ENCODE measurements at places on chromosomes 13 and 19.

DNA sequence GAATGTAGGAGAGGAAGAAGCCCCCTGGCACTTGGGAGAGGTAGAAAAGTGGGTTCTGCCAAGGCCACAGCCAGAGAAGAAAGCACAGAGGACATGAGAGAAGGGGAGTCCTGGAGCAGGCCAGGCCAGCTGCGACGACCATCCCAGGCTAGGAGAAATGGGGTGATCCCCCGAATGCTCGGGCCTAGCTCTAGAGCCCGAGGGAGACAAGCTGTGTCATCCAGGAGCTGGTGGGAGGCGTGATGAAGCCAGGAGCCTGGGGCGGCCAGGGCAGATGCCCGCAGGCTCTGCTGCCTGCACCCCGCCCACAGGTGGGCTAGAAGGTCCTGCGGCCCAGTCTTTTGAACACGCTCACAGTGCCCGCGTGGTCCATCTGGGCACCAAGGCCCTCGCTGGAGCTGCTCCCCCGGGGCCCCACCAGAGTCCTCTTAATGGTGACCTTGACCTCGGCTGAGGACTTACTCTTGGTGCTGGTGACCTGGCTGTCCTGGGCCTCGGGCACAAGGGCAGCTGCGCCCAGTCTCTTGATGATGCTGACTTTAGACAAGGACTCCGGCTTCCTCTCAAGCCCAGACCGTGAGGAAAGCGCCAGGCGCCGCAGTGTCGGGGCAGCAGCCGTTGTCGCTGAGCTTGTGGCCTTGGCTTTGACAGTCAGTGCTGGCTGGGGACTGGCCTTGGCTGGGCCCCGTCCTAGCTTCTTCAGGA is 26.5 kb downstream of the C19orf47 start:
- no peak for DNase-seq

DNA sequence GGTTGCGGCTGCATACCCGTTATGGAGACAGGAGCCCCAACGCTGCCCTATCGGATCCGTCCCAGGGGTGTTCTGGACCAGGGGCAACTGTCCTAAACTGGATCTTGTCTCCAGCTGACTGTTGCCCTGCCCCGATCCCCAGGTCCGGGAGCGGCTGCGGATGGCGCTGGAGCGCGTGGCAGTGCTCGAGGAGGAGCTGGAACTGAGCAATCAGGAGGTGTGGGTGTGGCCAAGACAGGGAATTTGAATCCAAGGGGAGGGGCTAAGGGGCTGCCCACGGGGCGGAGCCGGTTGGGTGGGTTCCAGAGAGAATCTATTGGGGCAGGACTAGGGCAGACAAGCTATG is 9.9 kb downstream of the PPFIA3 start:
- no peak for DNase-seq

DNA sequence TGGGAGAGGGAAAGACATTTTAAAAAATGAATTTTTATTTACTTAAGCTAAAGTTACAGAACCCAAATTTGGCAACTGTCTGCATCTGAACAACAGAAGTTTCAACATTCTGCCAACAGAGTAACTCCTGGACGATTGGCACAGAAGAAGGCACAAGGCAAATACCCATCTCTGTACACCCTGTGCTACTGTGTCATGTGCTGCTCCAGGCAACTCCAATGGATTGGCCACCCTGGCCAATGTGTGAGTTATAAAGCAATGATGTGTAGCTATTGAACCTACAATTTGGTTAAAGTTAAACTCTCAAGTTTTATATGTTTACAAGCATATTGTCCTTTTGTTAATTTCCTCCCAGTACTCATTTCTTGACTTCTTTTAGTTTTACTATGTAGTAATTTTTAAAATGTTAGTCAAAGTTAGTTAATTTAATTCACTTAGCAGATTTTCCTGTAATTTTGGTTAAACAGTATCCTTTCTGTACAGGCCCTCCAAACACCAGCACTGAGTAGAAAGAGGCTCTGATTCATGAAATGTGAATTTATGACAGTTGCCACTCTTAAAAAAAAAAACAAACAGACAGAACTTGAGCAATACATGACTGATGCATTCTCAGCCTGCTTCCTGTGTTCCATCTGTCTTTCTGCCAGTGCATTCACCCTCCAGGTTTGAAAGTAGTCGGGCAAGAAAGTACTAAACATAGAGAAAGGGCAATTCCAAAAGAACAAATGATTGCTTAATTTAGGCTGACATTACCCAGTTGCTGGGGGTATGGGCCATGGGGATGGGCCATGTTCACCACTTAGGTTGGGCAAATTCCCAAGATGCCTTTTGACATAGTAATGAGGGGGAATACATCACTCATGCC is 5.9 kb downstream of the STARD13 start:
- DNase-seq: peak; percentile 92

GRCh38 chr19:10516671-10517286 is 468 bp downstream of the S1PR5 start:
- no peak for DNase-seq

- no peak for DNase-seq
These were observed 23.7 kb upstream of the GPR18 start for GRCh38 chr13:99281811-99282263.

GRCh38 chr19:38289955-38290354 is 14.1 kb upstream of the C19orf33 start:
- no peak for DNase-seq

DNA sequence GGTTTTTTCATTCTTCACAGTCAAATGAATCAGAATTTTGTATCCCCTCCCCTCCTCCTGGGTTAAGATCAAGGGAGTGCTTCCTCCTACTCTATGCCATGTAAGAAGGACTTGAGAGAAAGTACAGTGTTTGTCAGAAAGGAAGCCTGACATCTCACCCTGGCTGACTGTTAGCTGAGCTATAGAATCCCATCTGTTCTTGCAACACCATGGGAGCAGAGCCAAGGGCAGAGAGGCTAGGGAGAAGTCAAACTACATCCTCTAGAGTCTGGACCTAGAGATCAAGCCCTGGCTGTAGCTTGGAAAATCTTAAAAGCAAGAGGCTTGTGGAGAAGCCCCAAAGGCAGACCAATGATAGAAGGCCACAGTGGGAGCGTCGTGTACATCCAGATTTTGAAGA is 145.9 kb downstream of the OLFM4 start:
- DNase-seq: no peak

DNA sequence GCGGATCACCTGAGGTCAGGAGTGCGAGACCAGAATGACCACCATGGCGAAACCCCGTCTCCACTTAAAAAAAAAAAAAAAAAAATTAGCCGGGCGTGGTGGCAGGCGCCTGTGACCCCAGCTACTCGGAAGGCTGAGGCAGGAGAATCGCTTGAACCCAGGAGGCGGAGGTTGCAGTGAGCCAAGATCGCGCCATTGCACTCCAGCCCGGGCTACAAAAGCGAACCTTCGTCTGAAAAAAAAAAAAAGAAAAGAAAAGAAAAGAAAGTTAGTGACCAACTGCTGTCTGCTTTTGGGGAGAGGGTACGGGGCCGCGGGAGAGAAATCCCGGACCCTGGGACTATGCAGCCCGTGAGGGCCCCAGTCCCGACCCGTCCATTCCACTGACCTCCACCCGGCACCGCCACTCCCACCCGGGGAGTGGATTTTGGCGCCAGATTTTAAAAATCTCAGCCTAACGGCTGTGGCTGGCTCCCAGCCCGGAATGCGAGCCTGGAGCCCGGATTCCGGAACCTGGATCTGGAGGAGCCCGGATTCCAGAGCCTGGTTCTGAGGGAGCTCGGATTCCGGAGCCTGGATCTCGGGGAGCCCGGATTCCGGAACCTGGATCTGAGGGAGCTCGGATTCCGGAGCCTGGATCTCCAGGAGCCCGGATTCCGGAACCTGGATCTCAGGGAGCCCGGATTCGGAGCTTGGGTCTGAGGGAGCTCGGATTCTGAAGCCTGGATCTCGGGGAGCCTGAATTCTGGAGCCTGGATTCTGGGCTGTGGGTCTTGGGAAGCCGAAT is 6.1 kb upstream of the LMNB2 start:
- peak; percentile 97 for DNase-seq

DNA sequence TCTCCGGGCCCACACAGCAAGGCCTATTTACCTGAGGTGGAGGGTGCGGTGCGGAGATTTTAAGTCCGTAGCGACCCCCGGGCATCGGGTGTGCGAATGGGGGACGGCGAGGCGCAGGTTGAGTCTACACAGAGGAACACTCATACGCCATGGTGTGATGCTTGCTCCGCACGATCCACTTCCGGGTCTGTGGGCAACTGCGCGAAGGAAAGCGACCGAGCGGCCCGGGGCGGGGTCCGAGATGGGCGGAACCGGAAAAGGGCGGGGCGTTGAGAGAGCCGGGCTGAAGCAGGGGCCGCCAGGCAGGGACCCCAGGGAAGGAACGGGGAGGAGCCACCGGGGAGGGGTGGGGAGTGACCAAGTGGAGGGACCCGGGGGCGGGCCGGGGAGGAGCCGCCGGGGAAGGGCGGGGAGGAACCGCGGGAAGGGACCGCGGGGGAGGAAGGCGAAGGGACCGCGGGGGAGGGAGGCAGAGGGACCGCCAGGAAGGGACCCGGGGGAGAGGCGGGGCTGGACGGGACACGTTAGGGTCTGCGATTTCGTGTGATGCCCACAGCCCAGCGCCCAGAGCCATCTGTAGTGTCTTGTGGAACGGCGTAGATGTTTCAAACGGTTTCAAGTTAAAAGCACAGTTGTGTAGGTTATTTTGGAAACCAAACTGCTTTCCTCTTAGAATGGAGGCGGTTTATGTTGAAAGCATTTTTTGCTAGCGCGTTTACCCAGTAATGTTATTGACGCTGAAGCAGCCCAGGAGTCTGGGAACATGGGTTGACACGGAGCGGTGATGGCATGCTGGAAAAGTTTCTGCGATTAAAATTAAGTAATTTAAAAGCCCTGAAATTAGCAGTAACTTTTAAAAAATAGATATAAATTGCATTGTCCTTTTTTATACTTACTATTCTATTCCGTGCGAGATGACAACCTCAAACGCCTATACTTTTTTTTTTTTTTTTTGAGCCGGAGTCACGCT is at the start of gene ZNF160:
Gene ZNF160, minus strand, starts transcription at position 189 of the 970 bp plus-strand sequence. CDS start 17,146 bp downstream, outside the sequence.
- DNase-seq: peak; percentile 99

GRCh38 chr13:97403893-97404750 is 29.8 kb upstream of the RAP2A start:
- DNase-seq: no peak

GRCh38 chr19:40244579-40245317 is 18.3 kb upstream of the CCNP start:
- no peak for DNase-seq

DNA sequence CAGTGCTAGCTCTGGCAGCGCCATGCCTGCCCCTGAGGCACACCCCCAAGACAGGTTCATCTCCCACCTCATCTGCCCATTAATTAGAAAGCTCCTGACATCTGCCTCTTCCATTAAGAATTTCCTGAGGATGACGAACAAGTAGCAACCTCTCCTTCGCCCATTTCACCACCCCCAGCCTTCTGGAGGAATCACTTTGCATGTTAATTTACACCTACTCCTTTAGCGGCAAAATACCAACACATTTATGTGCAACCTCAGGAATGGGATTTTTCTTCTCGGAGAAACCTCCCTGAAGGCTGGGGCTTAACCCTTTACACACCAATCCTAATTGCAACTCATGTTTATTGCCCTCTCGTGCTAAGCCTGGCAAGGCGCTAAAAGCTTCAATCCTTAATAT is 13.8 kb downstream of the SLC7A1 start:
- peak; percentile 90 for DNase-seq

- no peak for DNase-seq
These were observed 50.0 kb upstream of the WDFY2 start for GRCh38 chr13:51534041-51534817.

GRCh38 chr13:110339975-110340550 is 33.0 kb downstream of the COL4A2 start:
- DNase-seq: no peak

DNA sequence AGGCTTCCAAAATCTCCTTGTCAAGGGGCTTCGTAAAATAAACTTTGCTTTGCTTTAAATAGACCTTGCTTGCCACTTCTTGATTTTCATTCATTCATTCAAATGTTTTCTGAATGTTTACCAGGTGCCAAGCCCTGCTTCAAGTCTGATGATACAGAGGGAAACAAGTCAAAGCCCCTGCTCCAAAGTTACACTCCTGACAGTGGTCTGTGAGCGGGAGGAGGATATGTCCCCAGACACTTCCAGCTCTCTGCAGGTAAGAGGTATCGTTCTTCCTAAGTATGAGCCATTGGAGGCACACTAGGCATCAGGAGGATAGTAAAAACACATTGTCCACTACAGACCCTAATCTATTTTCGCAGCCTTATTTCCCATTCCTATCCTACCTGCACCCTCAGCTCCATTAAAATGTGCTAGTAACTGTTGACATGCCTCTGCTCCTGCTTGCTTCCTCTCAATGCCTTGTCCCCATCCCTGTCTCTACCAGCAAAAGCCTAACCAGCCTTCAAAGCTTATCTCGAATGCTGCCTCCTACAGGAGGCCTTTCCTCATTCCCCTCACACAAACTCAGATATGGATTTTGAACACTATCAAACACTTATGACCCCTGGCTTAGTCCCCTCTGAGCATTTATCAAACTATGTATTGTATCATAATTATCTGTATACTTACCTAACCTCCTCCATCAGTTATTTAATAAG is 6.2 kb upstream of the WBP4 start:
- no peak for DNase-seq

GRCh38 chr19:32475141-32476031 is 69.8 kb downstream of the DPY19L3 start:
- no peak for DNase-seq

- no peak for DNase-seq
These were observed 205.7 kb downstream of the MYO16 start for GRCh38 chr13:108835083-108835482.

GRCh38 chr13:29878101-29878500 is 27.7 kb upstream of the UBL3 start:
- no peak for DNase-seq

- peak; percentile 61 for DNase-seq
These were observed 41.8 kb upstream of the PNMA8B start for GRCh38 chr19:46537136-46538097.

DNA sequence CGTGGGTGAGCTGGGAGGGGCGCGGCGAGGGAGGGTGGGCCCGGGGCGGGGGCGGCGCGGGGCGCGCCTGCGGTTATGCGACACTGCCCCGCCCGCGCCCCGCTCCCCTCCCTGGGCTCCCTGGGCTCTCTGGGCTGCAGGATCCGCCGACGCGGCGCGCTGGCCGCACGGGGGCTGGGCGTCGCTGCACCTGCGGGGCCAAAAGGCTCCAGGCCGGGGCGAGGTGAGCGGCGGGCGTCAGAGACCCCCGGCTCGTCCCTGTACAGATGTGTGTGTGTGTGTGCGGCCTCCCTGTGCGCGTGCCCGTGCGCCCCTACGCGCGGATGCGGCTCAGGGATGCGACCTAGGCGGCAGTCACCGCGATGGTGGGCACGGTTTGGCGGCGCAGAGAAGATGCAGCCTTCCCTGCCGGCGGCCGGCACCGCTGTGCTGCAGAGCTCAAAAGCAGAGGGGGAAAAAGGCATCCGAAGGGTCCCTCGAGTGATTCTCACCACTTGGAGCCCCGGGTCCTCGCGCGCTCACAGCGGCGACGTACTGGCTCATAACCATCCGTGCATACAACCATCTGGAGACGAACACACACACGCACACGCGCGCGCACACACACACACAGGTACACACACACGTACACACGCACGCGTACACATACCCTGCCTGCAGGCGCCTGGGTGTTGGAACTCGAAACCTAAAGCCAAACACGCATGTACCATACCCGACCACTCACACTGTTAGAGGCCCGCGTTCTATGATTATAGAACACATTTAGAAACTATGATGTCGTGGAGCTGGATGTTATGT is 709 bp downstream of the ATP8A2 start:
- peak; percentile 18 for DNase-seq
